ENCODE measurements at places on chromosomes 13 and 19.

DNA sequence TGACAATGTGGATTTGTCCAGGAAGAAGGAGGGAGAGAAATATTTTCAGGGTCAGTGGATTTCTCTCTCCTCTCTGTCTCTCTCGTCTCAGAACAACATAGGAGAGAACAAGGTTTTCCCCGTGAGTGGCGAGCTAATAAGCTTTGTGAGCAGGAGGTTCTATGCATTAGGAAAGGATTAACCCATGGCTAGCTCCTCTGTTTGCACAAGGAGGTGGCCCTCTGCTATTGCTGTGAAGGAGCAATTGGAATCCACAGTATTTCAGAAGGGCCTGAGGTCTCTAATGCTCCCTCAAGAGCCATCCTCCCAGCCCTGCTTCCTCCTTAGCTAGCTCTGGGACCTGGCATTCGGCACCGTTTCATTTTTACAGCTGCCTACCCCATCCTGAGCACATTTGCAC lies 288.9 kb upstream of the MAB21L1 start:
- DNase-seq = no peak

DNA sequence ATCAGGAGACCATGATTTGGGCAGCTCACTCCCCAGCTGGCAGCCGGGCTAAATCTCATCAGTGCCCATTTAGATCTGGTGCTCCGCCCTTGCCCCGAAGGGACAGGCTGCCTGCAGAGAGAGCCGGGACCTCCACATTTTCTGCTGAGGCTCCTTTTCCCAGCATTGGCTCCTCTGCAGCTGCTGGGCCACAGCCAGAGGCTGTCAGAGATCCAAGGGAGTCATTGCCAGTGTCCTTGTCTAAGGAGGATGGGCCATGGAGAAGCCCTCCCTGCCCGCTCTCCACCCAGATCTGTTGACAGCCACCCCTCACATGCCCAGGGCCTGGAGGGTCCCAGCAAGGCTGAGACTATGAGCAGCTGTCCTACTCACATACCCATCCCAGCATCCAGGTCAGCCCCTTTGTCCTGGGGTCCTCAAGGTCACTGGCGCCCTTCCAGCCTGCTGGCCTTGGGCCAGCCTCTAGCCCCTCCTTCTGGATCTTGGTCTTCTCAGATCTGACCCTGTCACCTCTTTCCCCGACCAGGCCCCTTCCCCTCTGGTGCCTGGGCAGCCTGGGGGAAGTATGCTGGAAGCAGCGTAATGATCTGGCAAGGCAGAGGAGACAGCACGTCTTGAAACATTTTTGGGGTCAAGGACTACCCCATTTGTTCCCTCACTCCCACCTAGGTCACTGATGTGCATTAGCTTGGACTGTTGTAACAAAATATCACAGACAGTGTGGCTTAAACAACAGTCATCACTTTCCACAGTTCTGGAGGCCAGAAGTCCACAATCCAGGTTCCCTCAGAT lies 7.9 kb downstream of the PIN1 start:
- DNase-seq = no peak

DNA sequence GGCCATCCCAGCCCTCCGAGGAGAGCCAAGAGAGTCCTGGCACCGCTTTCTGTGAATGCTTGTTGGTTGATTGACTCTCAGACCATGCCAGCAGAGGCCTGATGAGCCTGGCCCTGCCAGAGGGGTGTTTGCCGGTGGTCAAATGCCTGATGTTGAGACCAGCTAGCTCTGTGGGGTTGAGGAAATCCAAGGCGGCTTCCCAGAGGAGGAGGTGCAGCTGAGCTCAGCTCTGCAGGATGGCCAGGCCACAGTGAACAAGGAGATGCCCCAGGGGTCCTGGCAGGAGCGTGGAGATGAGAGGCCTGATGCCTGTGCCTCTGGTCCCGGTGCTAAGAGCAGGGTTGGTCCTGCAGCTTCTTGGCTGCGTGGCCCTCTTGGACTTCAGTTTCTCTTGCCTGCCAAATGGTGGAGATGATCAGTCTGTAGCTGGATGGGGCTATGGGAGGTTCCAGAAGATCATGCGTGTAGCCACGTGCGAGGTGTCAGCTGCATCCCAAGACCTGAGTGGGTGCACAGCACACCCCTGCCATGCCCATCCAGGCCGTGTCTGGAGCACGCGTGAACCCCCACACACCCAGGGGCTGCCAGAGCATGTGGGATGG lies 16.8 kb downstream of the NFIC start:
- peak; percentile 72 for DNase-seq

GRCh38 chr19:4700693-4700970 lies 23.0 kb downstream of the DPP9 start:
- DNase-seq = no peak

GRCh38 chr19:30111021-30111855 lies 169.2 kb downstream of the URI1 start:
- DNase-seq = no peak

DNA sequence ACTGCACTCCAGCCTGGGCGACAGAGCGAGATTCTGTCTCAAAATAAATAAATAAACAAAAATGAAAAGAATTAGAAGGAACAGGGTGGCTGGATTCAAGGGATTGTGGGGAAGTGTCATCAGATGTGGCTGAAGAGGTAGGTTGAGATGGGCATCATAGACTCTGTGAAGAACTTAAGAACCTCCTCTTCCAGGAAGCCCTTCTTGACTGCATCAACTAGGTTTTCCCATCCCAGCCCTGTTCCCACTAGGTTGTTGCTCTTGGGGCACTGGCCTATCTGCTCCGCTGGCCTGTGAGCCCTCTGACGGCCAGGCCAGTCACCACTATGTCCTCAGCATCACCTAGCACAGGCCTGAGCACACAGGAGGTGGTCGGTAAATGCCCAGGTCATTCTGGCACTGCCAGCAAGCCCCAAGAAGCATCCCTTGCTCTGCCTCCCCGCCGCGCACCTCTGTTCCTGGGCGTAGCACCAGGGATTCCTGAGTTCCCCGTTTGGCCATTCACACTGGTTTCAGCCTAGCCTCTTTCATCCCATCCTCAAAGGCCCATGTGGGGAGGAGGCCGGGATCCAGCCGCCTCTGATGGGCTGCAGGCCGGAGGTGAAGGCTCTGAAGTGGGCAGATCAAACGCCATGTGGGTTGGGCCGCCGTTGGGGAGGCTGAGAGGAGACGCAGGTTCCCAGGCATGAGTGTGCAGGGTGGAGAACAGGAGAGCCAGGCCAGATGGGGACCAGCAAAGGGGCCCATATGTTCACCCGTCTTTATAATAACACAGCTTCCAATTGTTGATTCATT lies 27.6 kb upstream of the SLC1A5 start:
- no peak for DNase-seq

GRCh38 chr13:90217275-90217674 lies 1130.2 kb upstream of the MIR17HG start:
- DNase-seq = no peak

- no peak for DNase-seq
These were observed 14.3 kb downstream of the IER2 start for GRCh38 chr19:13164343-13165161.

GRCh38 chr19:511101-511851 lies 4.0 kb downstream of the TPGS1 start:
- DNase-seq = no peak

GRCh38 chr19:49335784-49336481 lies 727 bp downstream of the CD37 start:
- DNase-seq = no peak

DNA sequence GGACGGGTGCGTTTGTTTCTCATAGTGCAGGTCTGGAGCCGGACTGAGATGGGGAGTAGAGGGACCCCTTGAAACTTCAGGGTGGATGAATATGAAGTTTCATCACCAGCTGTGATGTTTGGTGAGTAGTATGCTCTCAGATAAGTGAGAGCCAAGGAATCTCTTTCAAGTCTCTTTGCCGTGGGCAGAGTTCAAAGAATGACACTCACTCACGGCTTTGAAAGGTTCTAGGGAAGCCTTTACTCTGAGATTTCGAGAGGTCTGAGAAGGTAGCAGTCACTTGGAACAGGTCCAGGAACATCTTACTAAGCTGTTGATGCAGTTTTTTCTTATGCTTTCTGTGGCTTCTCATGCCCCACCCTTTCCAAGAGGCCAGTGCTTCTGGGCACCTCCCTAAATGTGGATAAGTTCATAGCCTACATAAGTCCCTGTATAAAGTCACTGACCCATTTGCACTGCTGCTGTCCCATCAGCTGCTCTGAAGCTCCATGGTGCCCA lies at the start of gene IGFL2:
Gene IGFL2, plus strand, starts transcription at position 448 of the 498 bp plus-strand sequence. Its CDS starts 41 bp downstream, at position 489.
- DNase-seq = no peak

- no peak for DNase-seq
These were observed 204.2 kb downstream of the DCLK1 start for GRCh38 chr13:35926859-35927530.

- DNase-seq = no peak
These were observed 7.7 kb downstream of the IRGC start for GRCh38 chr19:43723588-43723987.

DNA sequence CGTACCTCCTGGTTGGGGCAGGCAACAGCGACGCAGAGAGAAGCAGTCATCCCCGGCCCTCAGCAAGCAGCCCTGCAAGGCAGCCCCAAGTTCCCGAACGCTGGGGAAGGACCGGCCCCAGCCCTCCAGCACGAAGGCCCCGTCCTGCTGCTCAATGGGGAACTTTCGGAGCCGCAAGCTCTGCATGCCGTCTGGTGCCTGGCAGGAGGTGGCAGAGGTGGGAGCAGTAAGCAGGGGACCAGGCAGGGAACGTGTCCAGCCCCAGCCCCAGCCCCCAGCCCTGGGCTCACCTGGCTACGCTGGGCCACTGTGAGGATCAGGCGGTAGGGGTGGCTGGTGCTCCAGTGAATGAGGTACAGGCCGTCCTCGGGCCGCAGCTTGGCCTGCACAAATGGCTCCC lies 18.1 kb downstream of the TYK2 start:
- DNase-seq = no peak

- no peak for DNase-seq
These were observed 53.3 kb upstream of the SOX1 start for GRCh38 chr13:112013665-112014064.

Measured in right atrium auricular region (tissue), 2 donors.